ENCODE measurements at places on chromosomes 16 and 17.
A peak's percentile ranks its signal among the peaks of the same experiment; 100 is the strongest.

- peak; percentile 73 for DNase-seq
Measured at GRCh38 chr16:82639666-82640336, 13.0 kb downstream of the CDH13 start.

DNA sequence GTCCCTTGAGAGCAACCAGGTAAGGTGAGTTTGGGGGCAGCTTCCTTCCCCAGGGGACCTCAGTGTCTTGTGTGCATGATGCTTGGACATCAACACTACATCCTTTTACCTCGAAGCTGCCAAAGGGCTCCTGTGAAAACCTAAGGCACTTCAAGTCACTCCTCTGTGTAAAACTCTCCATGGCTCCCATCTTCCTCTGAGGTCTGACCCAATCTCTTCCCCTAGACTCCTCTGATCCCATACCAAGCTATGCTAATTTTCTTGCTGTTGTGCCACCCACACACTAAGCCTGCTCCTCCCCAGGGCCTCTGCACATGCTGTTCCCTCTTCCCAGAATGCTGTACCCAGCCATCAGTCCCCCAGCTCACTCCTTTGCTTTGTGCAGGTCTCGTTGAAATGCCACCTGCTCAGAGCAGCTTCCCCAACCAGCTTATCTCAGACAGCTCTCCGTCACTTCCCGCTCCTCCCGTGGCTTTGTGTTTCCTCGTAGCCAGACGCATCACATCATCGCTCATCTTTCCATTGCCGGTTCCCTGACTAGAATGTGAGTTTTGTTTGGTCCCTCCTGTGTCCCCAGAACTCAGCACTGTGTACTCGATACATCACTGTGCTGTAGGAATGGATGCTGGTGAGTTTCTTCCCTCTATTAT lies 78.4 kb downstream of the CNGB1 start:
- peak; percentile 16 for DNase-seq

DNA sequence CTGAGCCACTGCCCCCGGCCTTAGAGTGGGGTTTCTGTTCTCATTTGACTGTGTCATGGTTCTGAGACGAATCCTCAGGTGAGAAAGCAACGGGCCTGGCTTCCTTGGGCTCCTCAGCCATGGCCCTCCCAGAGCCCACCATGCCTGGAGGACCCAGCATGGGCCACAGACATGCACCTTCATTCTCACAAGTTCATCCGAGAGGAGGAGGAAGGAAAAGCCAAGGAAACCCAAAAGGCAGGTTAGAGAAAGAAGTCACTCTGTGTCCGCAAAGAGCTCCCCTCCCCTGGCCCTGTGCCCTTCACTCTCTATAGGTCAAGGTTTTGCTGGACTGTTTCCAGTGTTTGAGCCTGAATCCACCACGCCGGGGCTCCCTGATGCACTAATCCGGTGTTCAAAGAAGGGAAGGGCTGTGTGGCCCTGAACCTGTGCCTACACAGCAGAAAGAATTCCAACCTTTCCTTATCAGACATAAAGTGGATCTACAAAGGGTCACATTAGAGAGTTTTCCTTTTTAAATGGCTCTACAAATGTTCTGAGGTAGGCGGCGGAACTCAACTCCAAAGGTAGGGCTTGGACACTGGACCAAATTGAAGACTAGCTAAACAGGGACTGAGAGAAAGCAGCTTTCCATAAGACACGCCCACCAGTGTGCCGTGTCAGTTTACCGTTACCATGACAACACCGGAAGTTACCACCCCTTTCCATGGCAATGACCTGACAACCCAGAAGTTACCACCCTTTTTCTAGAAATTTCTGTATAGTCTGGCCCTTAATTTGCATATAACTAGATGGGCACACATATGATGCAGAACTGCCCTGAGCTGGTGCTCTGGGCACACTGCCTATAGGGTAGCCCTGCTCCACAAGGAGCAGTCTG lies 15.9 kb upstream of the PECAM1 start:
- DNase-seq = no peak

DNA sequence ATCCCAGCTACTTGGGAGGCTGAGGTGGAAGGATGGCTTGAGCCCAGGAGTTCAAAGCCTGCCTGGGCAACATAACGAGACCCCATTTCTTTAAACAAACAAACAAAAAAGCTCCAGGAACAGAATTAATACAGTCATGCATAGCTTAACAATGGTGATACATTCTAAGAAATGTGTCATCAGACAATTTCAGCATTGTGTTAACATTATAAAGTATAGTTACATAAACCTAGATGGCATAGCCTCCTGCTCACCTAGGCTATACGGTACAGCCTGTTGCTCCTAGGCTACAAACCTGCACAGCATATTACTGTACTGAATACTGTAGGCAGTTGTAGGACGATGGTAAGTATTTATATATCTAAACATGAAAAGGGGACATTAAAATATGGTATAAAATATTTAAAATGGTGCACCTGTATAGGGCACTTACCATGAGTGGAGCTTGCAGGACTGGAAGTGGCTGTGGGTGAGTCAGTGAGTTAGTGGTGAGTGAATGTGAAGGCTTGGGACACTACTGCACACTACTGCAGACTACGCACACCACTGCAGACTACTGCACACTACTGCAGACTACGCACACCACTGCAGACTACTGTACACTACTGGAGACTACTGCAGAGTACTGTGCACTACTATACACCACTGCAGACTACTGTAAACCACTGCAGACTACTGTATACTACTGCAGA lies 74.6 kb downstream of the TMC6 start:
- no peak for DNase-seq

DNA sequence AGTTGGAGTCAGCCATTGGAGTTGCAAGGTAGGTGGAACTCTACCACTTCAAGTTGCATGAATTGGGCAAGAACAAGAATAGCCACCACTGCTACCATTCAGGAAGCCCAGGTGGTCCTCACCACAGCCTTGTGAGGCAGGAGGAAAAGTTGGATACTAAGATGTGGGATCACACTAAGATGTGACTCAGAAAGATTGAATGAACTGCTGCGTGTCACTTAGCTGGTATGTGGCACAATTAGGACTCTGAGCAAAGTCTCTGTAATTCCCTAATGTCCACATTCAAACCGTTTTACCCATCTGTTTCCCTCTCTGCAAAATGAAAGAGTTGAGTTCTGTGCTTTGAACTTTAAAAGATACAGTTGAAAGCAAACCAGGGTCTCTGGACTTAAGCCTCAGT lies 44.7 kb upstream of the HS3ST3A1 start:
- DNase-seq = peak; percentile 32

GRCh38 chr17:30222721-30223175 lies 12.7 kb downstream of the SLC6A4 start:
- DNase-seq = no peak

DNA sequence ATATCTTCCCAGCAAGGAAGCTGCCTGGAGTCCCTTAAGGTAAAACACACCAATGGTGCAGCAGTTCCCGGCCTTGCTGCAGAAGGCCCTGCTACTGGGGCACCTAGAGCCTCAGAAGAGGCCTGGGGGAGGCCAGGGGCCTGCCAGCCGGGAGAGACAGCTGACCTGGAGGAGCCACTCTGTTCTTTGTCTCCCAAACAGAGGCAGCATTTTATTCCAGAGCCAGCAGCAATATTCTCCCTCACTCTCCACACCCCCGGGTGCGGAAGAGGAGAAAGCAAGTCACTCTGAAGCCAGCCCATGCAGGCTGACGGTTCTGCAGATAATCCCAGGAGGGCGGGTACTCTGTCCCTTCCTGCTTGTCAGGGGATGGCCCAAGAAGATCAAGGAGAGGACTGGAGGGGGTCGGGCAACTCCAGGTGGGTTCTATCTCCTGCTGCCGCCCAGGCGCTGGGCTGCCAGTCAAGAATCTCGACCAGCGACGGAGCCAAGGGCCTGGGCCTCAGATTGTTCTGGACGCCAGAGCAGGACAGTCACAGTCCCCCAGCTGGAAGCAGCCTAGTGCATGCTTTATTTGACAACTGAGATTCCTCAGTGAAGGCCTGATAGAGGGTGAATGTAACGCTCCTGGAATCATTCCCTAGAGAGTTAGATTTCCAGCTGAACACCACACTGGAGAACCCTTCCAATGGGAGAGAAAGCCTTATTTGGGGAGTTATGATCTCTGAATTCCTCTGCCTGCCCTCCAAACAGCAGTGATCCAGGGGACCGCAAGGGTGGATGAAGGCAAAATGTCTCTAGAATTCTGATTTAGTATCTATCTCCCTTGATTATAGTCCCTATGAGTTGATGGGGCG lies 1.1 kb upstream of the KIFC3 start:
- no peak for DNase-seq

DNA sequence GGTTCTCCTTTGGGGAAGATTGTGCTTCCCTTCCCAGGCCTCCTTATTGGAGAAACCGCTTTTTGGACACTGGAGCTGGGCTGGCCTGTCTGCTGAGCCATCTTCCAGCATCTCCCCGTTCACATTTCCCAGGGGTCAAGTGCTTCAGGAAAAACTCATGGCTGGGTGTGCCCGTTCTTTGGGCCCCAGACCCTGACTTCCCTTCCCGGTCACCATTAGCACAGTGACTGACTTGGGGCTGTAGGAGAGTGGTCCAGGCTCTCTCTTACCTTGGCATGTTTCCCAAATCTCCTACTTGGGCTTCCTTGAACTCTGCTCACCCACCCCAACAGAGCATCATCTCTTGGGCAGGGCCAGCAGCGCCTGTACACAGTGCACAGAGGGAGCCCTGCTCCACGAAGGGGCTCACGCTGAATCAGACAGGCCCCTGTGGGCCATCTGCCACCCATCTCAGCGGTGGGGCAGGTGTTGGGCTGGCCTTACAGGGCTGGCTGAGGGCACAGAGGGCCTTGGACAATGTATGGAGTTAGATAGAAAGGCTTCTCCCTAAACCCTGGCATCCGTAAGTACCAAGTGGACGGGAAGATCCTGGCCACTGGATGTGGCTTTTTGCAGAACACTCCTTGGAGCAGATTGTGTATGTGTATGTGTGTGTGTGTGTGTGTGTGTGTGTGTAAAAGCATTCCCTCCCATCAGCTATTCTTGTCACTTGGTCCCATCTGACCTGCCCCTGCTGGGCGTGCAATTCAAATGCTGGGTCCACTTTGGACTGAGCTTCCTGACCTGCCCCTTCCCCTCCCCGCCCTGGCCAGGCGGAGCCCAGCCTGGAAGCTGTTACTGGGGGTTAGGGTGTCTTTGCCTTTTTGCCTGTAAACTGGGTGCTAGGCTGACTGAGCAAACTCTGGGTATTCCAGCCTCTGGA lies 24.9 kb upstream of the CDC42EP4 start:
- DNase-seq = no peak

- no peak for DNase-seq
Measured at GRCh38 chr16:64203126-64203525, 918.7 kb downstream of the CDH11 start.

- DNase-seq = peak; percentile 39
Measured at GRCh38 chr17:63700528-63701455, 867 bp upstream of the LIMD2 start.

DNA sequence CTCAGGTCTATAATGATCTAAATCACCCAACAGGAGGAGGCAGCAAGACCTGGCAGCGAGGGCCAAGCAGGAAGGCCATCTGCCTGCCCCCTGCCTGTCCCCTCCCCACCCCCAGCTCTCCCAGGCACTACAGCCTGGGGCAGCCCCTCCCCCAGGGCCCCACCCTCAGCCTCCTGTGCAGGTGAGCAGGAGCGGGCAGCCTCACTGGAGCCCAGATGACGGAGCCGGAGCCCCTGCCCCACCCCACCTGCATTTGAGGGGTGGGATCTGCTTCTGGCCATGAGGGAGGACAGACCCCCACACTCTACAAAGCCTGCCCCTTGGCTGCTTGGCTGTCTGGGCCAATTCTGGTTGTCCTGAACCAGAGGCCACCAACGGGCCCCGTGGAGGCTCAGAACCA lies 12.4 kb upstream of the BAHCC1 start:
- no peak for DNase-seq

GRCh38 chr16:67154578-67155294 lies 3.9 kb upstream of the B3GNT9 start:
- no peak for DNase-seq

- DNase-seq = peak; percentile 73
Measured at GRCh38 chr17:18257268-18257981, 1.1 kb downstream of the FLII start.

GRCh38 chr16:67399218-67399733 lies 6.0 kb upstream of the TPPP3 start:
- DNase-seq = no peak

- DNase-seq = no peak
Measured at GRCh38 chr17:8382052-8382879, 727 bp downstream of the RPL26 start.

- no peak for DNase-seq
Measured at GRCh38 chr16:9763505-9763904, 418.7 kb downstream of the GRIN2A start.

GRCh38 chr17:83109793-83110645 lies 30.6 kb downstream of the METRNL start:
- DNase-seq = peak; percentile 99

- DNase-seq = no peak
Measured at GRCh38 chr17:10062691-10063385, 135.6 kb downstream of the GAS7 start.

DNA sequence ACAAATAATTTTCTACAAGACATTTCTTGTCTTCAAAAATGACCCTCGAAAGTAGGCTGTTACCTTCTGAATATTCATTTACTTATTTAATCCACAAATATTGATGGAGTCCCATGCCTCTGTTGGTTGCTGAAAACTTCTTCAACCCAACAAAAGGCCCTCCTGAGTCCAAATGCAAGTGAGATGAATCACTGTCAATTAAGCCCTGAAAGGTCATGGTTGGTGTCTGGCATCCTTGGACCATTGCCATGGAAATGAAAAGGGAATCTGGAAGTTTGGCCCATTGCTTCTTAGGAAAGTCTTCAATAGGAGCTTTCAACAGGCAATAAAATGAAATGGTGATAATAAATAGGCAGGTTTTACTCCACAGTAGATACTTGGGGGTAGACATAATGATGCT lies 364.7 kb upstream of the DYNLRB2 start:
- peak; percentile 86 for DNase-seq

- DNase-seq = no peak
Measured at GRCh38 chr16:83971165-83972130, 3.4 kb downstream of the NECAB2 start.

GRCh38 chr17:73311428-73311780 lies 397 bp downstream of the CDC42EP4 start:
- DNase-seq = no peak

DNA sequence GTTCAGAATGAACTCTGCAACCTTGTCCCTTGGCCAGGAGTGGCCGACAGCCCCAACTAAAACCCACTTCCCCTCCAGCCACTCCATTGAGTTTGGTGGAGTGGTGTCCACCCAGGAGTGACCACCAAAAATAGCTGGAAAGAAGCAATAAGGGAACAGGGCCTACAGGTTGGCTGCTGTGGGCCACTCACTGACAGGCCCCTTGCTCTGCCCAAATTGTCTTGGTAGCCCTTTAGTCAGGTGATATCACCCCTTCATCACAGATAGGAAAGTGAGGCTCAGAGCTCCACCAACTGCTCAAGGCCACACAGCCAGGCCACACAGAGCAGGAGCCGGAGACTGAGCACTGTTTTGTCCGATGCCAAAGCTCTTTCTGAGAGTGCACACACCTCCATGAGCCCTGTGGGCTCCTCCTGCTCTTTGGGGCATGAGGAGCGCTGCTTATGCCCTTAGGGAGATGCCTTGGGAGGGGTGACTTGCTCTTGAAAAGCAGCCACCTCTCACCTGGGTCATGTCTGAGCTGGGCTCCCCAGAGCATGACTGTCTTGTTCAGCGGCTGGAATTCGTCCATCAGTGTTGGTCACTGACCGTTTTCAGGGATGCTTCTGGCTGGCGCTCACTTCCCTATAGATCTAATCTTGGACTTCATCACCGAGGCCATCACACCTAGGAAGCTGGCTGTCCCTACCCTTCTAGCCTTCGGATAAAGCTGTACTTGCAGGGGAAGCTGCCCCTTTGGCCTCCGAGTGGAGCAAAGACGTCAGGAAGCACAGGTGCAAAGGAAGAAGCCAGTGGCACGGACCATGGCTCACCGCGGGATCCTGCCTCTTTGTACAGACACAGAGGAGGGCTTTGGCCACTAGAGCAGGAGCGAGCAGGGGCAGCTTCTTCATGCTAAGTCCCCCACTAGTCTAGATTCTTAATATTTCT lies 186.0 kb upstream of the ZNF469 start:
- no peak for DNase-seq

Measured in EL (cell line).